Stimulated activated CD4-positive, alpha-beta T cell treated with anti-CD3 and anti-CD28 coated beads, TNF-alpha, amount 100 ng/mL, for 1 hour (primary cell): ENCODE measurements at places on chromosomes 12 and 14.

GRCh38 chr12:31506515-31507306 lies 84.2 kb downstream of the DENND5B start:
- DNase-seq = no peak

DNA sequence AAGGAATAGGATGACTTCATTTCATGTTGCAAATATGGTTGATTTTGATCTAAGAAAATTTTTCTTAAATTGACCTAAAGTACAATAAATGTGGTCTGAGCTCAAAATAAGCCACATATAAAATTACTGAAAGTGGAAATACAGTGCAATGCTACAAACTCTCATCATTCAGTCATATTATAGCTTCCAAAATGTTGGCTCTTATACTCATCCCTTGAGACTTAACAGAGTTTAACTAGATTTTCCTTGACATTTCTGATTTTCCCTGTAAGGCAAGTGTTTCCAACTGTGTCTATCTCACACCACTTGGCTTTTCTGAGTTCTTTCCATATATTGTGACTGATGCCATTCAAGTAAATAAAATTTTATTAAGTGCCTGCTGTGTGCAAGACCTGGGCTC lies 123.7 kb upstream of the NTF3 start:
- no peak for DNase-seq

- DNase-seq = no peak
Observed at GRCh38 chr12:65758401-65758800, 65.9 kb upstream of the HMGA2 start.

GRCh38 chr14:74959596-74960180 lies 4.3 kb upstream of the PGF start:
- DNase-seq = no peak

DNA sequence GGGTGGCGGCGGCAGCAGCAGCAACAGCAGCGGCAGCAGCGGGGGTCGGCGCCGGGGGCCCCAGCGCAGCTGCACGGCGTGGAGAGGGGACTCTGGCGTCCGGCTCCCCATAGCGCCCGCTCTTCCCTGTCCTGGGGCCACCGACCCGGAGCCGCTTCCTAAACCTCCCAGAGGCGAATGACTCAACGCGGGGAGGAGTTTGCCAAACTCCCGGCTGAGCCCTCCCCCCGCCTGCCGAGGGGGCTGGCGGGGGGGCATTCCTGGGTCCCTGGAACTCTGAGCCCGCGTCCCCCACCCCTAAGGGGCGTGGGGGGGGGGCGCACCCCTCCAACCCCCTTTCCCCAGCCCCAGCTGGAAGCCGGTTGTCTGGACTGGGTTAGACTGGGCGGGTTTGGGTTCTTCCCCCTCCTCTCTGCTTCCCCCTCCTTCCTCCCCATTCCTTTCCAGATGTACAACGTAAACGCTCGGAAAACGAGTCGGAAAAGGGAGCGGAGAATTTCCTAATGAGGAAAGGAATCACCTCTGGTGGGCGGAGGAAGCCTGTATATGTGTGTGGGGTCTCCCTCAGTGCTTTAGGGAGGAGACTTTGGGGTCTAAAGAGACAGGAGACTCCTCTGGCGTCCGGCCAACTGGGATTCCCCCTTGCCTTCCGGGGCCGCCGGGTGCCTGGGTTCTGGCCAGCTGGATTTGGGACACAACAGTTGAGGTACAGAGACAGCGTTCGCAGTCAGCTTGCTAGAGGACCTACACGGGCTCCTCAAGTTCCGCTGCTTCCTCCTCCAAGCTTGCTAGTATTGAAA lies at the start of gene ITGA5:
TSS of gene ITGA5 (minus strand) at position 179 of the 800 bp plus-strand sequence. CDS start at position 111, 68 bp downstream.
- no peak for DNase-seq

GRCh38 chr14:33742166-33742565 lies 208.7 kb downstream of the EGLN3 start:
- DNase-seq = no peak

GRCh38 chr12:24600996-24601395 lies 347.9 kb downstream of the BCAT1 start:
- DNase-seq = no peak
